Cerebellar nuclear complex (tissue), 1 donor: ENCODE measurements at places on chromosomes 4 and X.
A peak's percentile ranks its signal among the peaks of the same experiment; 100 is the strongest.

- DNase-seq: no peak
Measured at GRCh38 chr4:10034136-10034535, 12.8 kb upstream of the SLC2A9 start.

GRCh38 chrX:152991123-152991522, 2.8 kb downstream of the PNMA5 start:
- no peak for DNase-seq

DNA sequence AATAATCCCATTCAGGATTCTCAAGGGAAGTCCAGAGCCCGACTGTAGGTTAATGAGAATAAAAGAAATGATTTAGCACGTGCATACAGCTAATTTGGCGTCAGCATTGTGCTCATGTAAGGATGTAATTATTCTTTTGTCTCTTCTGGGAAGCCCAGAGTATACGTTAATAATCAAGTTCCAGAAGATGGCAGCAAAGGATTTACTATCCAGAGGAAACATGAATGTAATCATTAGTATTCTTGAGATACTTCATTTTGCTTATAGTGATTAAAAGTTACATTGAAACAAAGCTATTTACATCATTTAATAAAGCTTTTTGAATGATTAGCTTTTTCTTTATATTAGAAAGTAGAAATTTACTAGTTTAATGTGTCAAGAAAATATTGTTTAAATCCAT, 27.1 kb upstream of the MAP9 start:
- DNase-seq: no peak

DNA sequence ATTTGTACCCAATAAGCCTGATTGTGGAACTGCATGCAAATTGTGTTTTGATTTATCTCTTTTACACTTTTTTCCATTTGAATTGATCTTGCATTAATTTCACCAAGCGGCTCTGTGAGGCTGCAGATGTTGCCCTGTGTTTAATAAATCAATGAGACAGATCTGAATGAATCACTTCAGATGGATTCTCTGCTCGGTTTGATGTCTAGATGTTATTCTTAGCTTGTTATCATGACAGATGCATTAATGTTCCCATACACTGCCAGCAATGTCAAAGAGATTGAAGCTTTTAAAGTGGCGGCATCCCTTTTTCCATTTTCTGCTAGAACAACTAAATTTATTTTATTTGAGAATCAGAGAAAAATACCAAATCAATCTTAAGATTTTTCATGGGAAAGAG, 6.3 kb downstream of the DACH2 start:
- DNase-seq: no peak

DNA sequence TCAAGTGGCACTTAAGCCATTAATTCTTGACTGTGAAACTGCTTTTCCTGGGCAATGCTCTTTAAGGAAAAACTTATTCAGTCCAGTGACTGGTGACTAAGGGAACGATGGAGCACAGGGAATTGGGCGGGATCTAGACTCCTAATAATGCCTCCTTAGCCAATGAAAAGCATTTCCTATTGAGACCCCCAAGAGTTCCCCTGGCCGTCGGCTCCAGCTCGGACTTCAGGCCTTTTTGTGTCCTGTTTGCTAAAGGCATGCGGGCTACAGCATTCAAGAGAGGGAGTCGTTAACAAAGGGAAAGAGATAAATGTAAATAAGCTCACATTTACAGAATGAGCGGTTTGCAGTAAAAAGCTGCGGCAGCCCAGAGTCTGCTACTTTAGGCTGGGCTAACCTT, at the start of gene LPAR4:
LPAR4 (plus strand) TSS at position 232 of the 400 bp plus-strand sequence. CDS start 7,150 bp downstream, outside the sequence.
- DNase-seq: no peak

- DNase-seq: no peak
Measured at GRCh38 chr4:185096032-185096653, 46.9 kb upstream of the SLC25A4 start.

DNA sequence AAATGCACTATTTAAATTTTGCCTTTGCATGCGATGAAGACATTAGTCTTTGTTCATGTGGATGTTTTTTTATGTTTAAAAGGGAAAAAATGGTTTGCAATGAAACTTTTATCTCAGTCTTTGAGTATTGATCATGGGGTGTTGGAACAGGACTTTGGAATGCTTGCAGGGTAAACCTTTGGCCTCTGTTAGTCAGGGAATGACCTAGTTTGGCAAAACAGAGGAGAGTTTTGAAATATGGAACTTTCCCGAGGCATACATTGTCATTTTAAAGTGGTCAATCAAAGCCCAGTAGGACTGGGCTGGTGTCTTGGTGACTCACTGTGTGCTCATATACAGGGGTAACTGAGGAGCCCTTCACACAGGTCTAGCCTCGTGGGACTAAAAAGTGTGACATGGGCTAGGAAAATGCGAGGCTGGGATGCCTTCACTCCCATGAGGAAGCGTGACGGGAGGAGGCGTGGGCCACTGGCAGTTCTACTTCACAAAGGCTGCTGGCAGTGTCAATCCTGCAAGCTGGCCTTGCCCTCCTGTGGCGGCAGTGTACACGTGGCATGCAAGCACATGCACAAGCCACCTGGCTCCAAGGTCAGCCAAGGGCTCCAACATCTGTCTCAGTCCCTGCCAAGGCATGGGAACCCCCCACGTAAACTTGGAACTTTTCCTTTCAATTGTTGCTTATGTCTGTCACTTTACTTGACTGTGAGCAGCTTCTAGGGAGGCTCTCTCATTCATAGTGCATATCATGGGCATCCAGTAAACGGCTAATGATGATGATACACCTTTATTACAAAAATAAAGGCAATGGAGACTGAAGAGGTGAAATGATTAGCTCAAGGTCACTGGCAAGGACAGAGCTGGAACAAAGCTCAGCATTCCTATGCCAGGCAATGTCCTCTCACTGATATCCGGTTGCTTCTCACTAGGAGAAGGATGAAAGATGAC, 5.2 kb upstream of the F11 start:
- no peak for DNase-seq

DNA sequence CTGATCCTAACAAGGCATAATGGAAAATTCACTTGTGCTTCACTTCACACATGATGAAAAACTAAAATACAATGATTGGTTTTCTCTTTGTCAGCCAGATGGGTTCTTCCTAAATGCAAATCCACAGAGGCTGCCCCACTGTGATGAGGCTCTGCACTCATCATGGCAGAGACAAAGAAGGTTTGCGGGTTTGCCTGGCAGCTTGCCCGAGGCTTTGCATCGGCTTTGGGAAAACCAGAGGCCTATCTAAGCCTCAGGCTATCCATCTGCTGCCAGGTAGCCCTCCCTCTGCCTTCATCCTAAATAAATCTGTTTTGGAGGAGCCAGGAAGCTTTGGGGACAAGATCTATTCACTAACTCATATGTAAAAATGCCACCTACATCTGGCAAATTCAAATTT, 244.2 kb downstream of the PACRGL start:
- DNase-seq: no peak

- no peak for DNase-seq
Measured at GRCh38 chr4:94722270-94722669, 35.5 kb upstream of the BMPR1B start.

GRCh38 chr4:147760695-147761094, 28.8 kb downstream of the ARHGAP10 start:
- no peak for DNase-seq

GRCh38 chr4:90425893-90426292, 298.7 kb downstream of the CCSER1 start:
- no peak for DNase-seq

- DNase-seq: no peak
Measured at GRCh38 chr4:59689149-59689548, 1511.0 kb upstream of the ADGRL3 start.

DNA sequence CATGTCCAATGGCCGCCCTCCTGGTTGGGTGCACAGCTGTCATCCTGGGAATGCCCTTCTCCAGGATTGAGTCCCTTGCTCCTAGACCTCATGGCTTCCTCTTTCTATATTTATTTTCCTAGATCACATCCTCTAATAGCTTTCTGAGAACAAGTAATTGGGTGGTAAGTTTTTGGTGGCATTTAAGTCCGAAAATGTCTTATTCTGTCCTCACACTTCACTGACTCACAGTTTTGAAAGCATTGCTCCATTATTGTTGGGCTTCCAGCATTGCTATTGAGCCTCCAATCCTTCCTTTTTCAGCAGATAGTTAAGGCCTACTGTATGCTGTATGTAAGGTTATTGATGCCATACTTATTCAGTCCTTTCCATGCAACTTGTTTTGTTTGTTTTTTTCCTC, 25.9 kb downstream of the PGM2 start:
- DNase-seq: no peak

- no peak for DNase-seq
Measured at GRCh38 chr4:19925516-19925915, 326.2 kb upstream of the SLIT2 start.

- DNase-seq: peak; percentile 68
Measured at GRCh38 chr4:76993787-76994641, 44.5 kb downstream of the SEPTIN11 start.

GRCh38 chr4:120855307-120856001, 67.1 kb downstream of the PRDM5 start:
- no peak for DNase-seq

- no peak for DNase-seq
Measured at GRCh38 chrX:117711782-117712181, 404.8 kb downstream of the KLHL13 start.

GRCh38 chr4:110190249-110190648, 8.2 kb downstream of the ELOVL6 start:
- no peak for DNase-seq

- DNase-seq: no peak
Measured at GRCh38 chr4:80144676-80145470, 52.4 kb upstream of the PRDM8 start.

- DNase-seq: no peak
Measured at GRCh38 chrX:119008110-119008744, 33.8 kb downstream of the LONRF3 start.

DNA sequence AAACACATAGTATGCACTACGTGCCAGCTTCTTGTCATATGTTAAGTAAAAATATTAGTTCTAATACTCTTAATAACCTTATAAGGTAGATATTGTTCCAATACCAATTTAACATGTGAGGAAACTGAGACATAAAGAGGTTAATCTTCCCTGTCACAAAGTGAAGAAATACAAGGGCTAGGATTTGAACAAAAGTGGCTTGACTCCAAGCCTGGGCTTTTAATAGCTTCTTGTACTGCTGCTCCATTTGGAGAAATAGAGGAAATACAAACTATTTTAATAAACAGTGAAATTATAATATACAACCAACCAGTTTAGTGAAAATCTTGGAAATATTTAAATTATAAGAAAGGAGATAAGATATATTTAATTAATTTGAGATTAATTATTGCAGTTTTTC, 33.2 kb downstream of the TLL1 start:
- no peak for DNase-seq

DNA sequence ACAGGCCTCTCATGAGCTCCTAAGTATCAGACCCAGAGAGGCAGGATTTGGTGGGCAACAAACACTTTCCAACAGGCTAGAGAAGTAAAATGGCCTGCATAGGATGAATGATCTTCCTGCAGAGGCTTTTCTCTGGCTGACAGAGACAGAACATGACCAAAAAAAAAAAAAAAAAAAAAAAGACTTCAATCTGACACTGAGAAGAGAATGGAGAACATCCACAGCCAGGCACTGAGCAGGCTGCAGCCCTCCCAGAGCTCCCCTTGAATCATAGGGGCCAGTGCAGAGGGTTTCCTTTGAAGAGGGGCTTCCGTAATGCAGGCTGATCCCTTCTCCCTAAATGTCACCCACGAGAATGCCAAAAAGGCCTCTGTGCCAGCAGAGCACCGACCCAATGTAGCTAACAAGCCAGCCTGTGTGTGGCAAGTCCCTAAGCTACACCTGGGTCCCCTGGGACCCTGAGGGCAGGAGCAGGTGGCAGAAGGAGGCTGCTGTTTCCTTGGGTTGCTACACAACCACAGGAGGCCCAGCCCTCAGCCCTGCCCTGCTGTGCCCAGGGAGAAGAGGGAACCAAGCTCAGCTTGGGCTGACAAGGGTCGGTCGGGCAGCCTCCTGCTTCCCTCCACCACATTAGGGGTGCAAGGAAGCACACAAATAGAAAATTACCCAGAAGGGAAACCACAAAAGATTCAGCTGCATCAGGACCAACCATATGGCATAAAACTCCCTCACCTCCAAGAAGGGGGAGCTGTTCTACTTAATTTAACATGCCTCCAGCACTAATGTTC, 55.6 kb downstream of the MAP7D2 start:
- no peak for DNase-seq
